ENCODE measurements at places on chromosomes 11 and 22. TPM values are rescaled to one million over a fixed set of nuclear protein-coding genes. Genes with fewer than 3 reads are reported as not detected.

ARHGAP20 gene
- total RNA-seq = under 0.01 TPM

SAA4 gene
- 1.9 TPM for total RNA-seq

MS4A2 gene
- total RNA-seq = not detected

SCO2 gene
- total RNA-seq = 10.2 TPM

KRTAP5-9 gene
- total RNA-seq = not detected

OR4A16 gene
- total RNA-seq = not detected

MAFF gene
- total RNA-seq = 65.5 TPM

KCNJ4 gene
- total RNA-seq = not detected

B3GAT3 gene
- total RNA-seq = 50.5 TPM

SCGB1D2 gene
- not detected for total RNA-seq

MMP8 gene
- 0.24 TPM for total RNA-seq

LARGE2 gene
- total RNA-seq = 11.7 TPM

HMOX1 gene
- total RNA-seq = 1.7 TPM

CAPN5 gene
- total RNA-seq = 2.1 TPM

MGAT3 gene
- total RNA-seq = under 0.01 TPM

CCDC117 gene
- total RNA-seq = 16.6 TPM

UCP3 gene
- total RNA-seq = not detected

MMP1 gene
- total RNA-seq = 97.4 TPM

RAG2 gene
- total RNA-seq = not detected

OLFML1 gene
- not detected for total RNA-seq

KCNJ5 gene
- 7.5 TPM for total RNA-seq

MMP11 gene
- 3.4 TPM for total RNA-seq

IGF2 gene
- 30.5 TPM for total RNA-seq

RAC2 gene
- 16.6 TPM for total RNA-seq

P2RX3 gene
- total RNA-seq = not detected

GALNT18 gene
- 38.8 TPM for total RNA-seq

BANF1 gene
- 7.7 TPM for total RNA-seq

ACR gene
- total RNA-seq = not detected

OR56A1 gene
- not detected for total RNA-seq

BTBD18 gene
- under 0.01 TPM for total RNA-seq

OR5B21 gene
- not detected for total RNA-seq

CD3D gene
- not detected for total RNA-seq

IGLL1 gene
- not detected for total RNA-seq

Measured in tracheal epithelial cell (primary cell).